ENCODE measurements at places on chromosomes 6 and 20.

DNA sequence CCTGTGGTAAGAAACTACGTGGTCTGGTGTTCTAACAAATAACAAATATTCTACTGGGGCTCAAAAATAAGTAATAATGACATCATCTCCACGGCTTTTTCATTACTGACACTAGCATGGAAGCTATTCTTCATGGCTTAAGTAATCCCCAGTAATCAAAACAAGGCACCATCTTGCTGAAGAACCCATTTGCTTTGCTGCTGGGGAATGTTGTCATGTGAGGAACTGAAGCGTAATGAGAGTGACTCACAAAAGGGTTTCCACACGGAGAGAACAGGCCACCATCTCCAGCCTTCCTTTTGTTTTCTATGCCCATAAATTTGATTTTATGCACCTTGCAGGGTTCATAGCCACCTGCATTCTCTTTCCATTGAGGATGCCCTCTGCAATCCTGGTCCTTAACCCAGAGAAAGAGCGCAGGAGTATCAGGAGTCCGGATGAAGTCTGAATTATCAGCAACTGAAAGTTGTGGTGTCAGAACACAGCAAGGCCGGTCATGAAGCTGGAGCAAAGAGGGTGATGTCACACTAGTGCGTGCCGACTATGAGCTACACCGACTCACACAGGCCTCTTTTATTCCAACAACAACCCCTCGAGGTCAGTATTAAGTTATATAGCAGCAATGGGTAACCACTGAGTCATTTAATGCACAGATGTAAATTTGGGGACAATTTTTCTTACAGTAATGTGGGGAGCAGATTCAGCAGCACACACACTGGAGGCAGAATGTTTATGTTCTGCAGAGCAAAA, 173.7 kb upstream of the SSTR4 start:
- DNase-seq, result no peak

GRCh38 chr20:61482056-61482887, 230.2 kb downstream of the CDH4 start:
- DNase-seq, result no peak

DNA sequence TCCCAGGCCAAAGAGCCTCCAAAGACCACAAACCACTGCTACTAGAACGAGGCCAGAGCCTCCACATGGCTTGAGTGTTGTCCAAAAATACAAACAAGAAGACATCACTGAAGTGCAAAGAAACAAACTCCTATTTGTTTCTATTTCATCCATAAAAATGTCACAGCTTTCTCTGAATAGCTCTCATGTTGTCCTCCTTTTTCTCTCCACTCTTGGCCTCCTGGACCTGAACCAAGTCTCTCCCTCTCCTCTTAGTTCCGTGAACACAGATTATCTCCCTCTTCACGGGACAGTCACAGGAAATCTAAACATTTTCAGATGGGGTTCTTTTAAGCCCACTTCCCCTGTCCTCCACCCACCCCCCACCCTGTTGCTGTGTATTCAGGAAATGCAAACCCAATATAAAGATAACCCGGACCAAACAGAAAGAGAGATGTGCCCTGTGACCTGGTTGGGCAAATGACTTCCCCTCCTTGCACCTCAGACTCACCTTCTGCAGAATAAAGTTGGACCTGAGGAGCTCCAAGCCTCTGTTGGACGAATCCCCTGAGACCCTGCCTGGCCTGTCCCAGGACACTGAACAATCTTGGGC, 75.8 kb upstream of the MRPS10 start:
- DNase-seq, result no peak

- no peak for DNase-seq
Measured at GRCh38 chr6:26592649-26593048, 4.1 kb upstream of the ABT1 start.

DNA sequence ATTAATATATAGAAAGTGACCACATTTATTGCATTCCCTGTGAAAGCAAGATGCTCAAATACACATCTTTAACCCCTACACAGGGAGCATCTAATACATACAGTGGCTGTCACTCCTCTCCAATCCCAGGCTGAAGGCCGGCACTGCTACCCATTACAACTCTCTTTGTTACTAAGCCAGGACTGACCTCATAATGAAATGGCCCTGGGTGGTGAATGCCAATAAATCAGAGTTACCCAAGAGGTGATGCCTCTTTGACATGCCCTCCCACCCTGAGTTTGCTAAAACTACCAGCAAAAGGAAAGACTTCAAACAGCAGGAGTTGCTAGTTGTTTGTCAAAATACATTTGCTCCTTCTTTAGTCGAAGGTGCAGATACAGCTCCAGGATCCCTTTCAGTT, 214.2 kb downstream of the FOXA2 start:
- DNase-seq, result no peak

Data from dorsolateral prefrontal cortex (tissue), 122 donors.